ENCODE measurements at places on chromosomes 3 and 15.

DNA sequence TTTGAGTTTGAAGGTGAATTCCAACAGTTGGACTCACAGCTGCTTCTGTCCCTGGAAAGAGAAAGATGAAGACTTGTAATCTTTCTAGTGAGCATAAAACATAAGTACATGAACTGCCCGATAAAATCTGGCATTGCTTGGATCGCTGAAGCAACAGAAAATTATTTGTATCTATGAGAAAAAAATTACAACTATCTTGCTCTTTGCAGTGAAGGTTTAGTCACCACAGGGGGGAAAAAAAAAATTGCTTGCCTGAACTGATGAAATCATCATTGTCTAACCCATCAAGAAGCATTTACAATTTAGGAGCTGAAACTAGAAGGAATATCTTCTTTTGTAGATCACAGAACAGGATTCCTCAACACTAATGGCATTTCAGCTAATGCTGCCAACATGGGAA is 20.0 kb downstream of the TMEM207 start:
- no peak for DNase-seq

DNA sequence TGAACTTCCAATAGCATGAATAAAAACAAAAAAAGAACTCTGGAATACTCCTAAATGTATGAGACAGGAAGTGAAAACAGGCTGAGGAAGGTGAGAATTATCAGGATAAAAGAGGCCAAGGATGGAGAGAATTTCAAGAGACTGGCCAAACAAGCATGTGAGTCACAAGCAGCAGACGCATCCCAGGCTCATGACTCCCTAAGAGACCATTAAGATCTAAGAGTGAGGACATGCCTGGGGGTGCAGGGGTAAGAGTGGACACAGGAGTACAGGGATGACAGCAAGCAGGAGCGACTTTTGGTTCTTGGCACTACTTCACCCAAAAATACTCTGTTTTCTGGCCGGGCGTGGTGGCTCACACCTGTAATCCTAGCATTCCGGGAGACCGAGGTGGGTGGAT is 7.1 kb downstream of the SCAMP2 start:
- no peak for DNase-seq

GRCh38 chr3:180072786-180073185 is 36.0 kb upstream of the PEX5L start:
- no peak for DNase-seq

DNA sequence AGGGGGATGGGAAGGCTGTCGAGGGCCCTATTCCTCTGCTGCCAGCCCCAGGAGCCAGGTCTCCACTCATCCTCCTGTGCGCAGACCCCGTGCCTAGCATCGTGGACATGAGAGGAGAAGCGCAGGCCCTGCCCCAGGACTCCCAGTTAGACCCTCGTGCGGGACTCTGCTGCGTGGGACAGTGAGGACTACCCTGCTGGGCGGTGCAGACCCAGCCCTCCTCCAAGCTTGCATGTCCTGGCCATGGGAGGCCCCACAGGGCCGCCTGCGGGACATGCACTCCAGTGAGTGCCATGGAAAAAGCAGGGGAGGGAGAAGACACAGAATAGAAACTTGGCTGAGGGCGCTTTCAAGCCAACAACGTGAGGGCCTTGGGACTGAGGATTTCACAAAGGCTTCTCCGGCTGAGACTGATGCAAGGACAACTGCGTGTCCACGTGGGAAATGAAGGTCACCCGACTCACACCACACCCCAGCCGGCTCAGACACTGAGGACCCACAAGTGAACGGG is 62.6 kb upstream of the IQSEC1 start:
- no peak for DNase-seq

GRCh38 chr3:194265505-194265892 is 85.6 kb downstream of the CPN2 start:
- DNase-seq = peak; percentile 31

- no peak for DNase-seq
These were observed 1049.1 kb downstream of the FHIT start for GRCh38 chr3:60202052-60202726.
